ENCODE measurements at places on chromosomes 5 and 9.

DNA sequence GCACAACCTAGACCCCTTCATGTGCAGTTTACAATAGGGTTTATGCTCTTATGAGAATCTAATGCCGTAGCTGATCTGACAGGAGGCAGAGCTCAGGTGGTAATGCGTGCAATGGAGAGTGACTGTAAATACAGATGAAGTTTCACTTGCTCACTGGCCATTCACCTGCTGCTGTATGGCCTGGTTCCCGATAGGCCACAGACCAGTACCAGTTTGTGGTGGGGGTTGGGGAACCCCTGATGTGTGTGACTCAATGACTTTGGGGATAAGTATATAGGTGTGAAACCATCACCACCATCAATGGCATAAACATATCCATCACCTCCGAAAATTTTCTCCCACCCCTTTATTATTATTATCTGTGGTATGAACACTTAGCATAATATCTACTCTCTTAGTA lies 42.1 kb downstream of the TLR4 start:
- DNase-seq: no peak

DNA sequence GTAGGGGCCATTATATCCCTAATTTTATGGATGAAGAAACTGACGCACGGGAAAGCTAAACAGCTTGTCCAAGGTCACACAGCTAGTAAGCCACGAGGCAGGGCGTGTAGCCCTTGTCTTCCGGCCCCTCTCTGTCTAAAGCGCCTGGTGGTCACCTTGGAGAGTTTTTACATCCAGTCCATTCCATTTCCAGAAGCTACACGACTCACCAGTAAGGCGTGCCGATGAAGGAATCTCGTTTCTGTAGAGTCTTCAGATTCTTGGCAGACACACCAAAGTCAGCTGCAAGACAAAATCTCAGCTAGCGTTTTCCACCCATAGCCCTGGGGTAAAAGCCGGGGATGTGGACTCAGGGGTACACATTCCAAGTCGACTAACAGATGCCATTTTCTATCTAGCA lies 80.5 kb downstream of the STK10 start:
- peak; percentile 87 for DNase-seq

DNA sequence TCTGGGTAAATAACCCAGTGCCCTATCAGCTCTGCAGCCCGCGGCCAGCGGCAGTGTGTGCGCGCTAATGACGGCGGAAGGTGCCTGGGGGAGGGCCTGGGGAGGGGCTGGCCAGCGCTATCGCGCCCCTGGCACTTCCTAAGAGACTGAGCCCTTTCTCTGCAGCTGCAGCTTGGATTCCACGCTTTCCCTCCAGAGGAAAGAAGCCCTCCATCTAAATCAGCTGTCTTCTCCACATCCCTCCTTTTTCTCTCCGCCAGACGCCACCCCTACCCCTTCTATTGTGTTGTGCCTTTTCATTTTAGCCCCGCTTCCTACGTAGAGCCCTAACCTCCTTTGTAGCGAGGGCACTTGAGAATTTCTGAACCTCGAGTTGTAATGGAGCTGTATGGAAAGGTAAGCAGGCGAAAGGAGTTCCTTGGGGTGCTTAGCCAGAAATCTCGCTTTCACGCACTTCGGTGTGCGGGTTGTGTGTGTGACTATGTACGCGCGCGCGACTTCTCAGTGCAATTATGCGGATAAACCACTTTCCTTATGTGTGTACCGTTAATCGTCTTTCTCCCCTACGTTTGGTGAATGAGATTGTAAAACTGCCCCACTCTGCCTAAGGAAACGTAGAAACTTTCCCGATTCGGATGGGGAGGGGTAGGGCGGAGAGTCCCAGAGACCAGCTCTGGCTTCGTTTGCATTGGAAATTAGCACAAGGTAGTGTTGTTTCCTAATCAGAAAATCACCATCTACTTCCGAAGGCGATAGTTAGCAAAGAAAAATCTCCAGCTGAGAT lies 664 bp upstream of the RAB3C start:
- no peak for DNase-seq

DNA sequence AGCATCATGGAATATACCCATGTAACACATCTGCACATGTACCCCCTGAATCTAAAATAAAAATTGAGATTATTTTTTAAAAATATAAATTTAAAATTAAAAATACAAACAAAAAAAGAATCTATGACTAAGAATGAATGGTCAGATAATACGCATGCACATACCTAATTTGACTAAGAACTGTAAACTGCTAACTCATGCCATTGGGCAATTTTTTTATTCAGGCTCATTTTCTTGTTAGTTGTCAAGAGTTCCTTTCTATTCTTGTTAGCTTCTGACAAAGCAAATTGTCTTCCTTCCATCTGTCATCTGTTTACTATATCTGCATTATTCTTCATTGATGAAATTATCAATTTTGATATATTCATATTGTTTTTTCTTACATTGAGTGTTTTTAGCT lies 69.5 kb upstream of the HAND1 start:
- no peak for DNase-seq

DNA sequence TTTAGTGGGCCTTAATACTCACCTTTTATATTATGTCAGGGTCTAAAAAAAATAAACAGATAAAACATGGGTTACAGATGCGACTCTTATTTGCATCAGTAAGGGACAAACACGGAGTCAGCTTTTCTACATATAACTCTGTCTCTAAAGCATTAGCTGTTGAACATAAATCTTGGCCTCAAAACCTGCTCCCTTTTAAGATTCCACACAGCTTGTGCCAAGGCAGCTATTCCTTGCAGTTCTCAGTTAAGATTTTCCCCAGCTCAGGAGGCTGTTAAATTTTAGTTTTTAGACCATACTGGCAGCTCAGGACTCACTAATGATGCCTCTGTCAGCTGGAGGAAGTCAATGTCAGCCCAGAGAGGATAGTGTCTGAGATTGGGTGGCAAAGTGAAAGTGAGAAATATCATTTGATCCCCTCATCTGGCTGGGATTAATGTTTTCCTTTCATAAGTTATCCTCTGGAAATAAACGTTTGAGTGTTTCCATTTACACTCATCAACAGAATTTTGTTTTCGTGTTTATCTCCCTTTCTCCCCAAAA lies 287.5 kb downstream of the ELAVL2 start:
- DNase-seq: no peak

- DNase-seq: peak; percentile 64
Measured at GRCh38 chr9:4327504-4328191, 27.8 kb upstream of the GLIS3 start.

All from cardiac fibroblast (primary cell).